ENCODE measurements at places on chromosomes 1 and 21. TPM values are rescaled to one million over a fixed set of nuclear protein-coding genes. Genes with fewer than 3 reads are reported as not detected.
A peak's percentile ranks its signal among the peaks of the same experiment; 100 is the strongest.

Gene CFAP141
- total RNA-seq: not detected

Gene ERO1B
- total RNA-seq: 9.9 TPM

Gene CCDC17
- 3.0 TPM for total RNA-seq

Gene OR10R2
- not detected for total RNA-seq

Gene DNAH14
- total RNA-seq: 25.1 TPM

Gene CYP4A11
- total RNA-seq: 23.0 TPM

Gene SH2D5
- total RNA-seq: 0.57 TPM

Gene NDC1
- 8.5 TPM for total RNA-seq

DNA sequence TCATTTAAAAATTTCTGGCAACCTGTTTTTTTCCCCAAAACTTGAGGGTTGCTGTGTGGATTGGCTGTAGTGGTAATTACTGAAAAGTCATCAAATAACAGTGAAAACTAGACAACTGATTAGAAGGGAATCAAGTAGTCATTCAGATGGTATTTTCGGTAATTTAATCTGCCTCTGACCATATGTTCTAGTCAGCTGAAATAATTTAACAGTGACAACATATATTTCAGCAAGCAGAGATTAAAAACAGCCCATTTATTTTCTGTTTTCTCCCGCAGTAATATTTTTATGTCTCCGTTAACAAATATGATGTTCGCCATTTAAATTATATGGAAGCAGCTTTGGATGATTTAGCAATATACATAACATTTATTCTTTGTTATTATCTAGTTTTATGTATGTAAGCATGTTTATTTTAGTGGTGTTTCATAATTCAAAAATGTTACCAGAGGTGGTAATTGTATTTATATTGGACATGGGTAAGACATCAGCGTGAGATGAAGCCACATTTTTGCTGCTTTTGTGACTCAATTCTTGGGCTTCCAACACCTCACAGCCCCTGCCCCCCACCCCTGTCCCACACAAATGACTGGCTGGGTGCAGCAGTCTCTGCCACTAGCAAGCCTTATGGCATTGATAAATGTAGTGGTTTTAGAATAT is 104.4 kb downstream of the GALNT2 start:
- no peak for DNase-seq

GRCh38 chr1:97904534-97904933 is 16.3 kb downstream of the DPYD start:
- no peak for DNase-seq

- no peak for DNase-seq
These were observed 53.3 kb upstream of the TSPAN2 start for GRCh38 chr1:115142616-115143015.

DNA sequence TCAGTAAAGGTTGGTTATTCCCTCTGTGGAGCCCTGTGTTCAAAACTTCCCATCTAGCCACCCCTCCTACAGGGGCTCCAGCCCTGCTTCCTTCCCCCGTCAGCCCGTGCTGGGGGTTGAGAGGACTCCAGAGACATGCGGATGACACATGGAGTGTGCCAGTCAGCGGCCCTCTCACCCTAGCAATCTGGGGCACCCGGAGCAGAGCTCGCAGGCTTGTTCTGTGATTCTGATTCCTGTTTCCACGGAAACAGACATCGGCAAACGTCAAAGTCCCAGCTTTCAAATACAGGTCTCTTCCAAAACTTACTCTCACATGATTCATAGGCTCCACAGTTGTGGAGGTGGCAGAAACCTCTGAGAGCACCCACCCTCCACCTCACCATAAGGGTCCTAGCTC is 9.8 kb upstream of the SSBP3 start:
- DNase-seq: no peak

GRCh38 chr1:175209493-175209921 is 16.9 kb upstream of the KIAA0040 start:
- no peak for DNase-seq

- DNase-seq: no peak
These were observed 17.5 kb downstream of the ZBTB18 start for GRCh38 chr1:244068567-244068966.

DNA sequence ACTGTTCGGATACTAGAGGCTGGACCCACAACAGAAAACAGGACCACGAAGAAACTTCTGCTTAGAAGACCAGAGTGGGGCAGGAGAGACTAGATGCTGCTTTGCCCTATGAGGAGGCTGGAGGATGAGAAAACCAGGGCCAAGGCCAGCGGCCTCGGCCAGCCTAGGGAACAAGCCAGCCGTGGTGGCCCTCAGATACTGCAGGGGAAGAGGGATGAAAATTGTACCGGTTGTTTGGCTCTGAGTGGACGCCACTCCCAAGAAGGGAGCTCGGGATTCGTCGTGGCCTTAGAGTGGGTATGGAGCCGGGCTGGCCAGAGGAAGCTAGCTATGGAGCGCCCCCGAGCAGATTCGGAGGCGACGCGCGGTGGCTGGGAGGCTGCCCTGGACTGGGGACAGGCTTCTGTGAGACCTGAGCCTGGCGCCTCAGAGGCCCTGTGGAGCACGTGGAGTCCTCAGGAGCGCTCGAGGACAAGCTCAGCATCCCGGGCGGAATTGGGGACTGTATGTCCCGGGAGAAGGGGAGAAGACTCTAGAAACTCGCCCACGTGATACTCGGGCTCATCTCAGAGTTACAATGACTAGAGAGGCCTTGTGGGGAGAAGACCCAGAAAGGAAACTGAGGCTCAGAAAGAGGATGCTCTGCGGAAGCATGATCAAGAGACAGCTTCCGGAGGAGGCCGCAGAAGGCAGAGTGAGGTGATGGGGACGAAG is 2.8 kb downstream of the PRRX1 start:
- DNase-seq: peak; percentile 4

DNA sequence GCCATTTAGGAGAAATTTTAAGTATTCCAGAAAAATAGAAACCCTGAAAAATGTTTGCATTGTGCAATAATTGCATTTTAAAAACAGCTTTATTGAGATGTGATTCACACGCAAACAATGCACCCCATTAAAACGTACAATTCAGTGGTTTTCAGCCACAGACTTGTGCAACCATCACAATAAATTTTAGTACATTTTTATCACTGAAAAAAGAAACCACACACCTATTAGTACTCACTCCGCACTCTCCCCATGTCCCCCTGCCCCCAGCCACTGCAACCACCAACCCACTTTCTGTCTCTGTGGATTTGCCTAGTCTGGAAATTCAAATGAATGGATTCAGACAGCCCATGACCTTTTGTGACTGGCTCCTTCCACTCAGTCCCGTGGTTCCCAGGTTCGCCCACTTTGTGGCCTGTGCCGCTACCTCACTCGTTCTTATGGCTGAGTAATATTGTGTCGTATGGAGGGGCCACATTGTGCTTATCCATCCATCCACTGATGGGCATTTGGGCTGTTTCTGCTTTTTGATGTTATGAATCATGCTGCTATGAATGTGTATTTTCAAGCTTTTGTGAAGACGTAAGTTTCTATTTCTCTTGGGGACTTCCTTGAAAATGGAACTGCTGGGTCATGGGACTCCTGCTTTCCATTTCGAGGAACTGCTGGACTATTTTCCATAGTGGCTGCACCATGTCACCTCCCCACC is 147.7 kb upstream of the ARHGEF16 start:
- DNase-seq: no peak

DNA sequence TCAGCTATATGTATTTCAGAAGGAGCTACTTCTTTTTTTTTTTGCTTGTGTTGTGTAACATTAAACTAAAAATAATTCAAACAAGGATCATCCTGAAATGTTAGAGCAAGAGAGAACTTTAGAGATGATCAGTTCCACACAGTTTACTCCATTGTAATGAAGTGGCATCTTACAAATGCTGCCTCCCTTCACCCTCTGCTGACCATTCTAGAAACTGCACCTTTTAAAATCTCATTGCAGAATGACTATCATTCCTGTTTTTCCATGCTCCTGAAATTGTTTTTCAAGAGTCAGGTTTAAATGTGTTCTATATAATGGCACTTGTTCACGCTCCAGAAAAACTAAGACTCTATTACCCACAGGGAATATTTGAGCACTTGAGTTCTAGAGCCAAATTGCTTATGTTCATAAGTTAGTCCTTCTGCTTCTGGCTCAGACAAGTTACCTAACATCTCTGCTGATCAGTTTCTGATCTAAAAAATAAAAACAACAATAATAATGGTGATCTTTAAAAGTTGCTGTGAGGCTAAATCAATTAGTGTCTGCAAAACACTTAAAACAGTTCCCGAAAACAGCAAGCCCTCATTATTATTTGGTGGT is 21.5 kb upstream of the SLC44A5 start:
- peak; percentile 41 for DNase-seq

GRCh38 chr1:231856426-231856825 is 229.8 kb downstream of the DISC1 start:
- DNase-seq: no peak

DNA sequence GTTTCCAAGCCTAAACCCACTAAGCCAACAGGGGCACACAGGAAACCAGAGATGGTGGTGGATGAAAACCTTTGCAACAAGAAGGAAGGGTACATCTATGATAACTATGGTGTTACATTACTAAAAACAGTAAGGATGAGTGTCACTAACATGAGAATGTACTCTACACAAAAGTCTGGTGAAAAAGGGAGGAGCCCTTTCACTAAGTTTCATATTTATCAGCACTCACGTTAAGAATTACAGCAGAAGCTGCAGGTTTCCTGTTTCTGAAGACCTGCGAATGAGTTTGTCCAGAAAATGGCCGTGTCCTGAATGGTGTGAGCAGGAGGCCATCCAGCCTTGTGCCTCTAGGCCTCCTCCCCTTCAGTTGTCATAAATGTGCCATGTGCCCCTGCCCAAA is 17.8 kb downstream of the ABCG1 start:
- DNase-seq: no peak

DNA sequence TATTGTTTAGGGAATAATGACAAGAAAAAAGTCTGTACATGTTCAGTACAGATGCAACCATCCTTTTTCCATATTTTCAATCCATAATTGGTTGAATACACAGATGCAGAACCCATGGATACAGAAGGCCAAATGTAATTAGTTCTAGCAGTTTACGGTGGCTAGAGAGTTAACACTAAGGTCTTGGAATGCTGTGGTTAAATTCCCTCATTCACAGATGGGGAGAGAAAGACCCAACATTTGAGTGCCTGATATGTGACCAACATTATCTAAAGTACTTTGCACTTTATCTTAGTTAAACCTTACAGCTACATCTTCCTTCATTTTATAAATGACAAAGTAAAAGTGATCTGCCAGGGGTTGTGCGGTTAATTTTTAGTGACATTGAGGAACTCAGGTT is 5.3 kb downstream of the SCMH1 start:
- no peak for DNase-seq

DNA sequence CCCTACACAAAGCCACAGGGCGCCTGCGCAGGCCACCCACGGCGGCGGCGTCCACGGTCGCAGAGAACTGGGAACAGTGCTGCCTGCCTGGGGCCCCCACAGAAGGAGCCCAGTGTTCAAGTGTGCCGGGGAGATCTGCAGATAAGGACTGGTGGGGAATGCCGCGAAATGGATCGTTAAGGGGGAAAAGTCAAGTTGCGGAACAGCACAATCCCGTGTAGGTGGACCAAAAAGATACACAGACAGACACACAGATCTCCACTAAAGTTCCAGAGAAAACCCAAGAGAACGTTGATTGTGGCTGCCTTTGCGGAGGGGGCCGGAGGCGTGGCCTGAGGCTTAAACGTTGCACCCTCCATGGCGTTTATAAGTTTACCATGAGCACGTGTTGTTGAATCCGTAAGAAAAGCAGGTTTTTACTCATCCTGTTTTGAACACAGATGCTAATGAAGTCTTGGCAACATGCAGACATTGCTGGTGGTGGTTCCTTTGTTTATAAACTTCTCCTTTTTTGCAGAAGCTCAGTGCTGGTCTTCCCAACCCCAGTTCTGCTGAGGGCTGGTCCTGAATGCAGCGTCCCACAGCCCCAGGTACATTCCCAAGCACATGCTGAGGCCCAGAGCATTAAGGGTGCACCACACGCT is 4.1 kb downstream of the SPATC1L start:
- no peak for DNase-seq

GRCh38 chr1:58584082-58584895 is 7.2 kb upstream of the TACSTD2 start:
- no peak for DNase-seq

DNA sequence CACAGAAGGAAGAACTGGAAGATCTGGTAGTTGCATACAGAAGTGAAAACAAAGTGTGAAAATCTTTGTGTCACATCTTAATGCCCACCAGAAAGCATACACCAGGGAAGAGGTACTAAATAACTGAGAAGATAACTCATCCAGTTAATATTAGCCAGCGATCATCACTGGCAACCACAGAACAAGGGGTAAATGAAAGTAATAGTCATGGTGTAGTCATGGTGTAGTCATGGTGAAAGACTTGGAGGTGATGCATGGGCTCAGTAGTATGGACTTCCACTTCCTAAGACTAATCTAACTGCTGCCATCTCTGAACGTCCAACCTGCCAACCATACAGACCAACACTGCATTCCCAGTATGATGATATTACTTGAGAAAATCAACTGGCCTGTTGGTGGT is 481.2 kb upstream of the NR5A2 start:
- DNase-seq: no peak

DNA sequence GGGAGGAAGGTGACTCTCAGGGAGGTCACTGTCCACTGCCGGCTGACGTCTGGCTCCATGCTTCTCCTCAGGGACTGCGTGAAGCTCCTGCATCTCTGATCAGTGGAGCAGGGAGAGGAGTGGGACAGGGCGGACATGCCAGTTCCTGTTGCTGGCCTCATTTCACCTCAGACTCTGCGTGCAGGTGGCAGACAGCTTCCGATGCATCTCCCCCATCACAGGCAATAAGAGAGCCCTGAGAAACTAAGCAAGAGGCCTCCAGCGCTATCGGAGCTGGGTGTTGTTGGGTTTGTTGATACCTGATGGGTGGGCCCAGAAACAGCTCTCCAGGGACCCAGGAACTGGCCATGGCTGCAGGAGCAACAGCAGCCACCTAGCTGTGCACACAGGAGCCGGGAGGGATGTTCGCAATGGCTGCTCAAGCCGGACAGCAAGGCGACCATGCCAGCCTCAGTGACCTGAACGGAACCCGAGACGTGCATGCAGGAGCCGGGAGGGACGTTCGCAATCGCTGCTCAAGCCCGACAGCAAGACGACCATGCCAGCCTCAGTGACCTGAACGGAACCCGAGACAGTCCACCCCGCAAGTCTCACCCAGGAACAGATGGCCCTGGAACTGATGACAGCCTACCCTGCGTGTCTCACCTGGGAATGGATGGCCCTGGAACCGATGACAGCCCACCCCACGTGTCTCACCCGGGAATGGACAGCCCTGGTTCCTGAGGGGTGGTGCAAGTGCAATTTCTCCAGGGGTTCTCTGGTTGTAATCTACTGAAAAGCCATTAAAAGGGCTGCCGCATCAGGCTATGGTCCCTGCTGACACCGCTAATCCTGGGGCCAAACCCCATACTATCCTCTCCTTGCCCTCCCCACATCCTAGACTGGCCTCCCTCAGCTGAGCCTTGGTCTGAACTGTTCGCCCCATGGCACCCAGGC is 14.2 kb upstream of the PCBP3 start:
- DNase-seq: no peak

- peak; percentile 32 for DNase-seq
These were observed 29.9 kb upstream of the CTBS start for GRCh38 chr1:84603941-84604830.
